ENCODE measurements at places on chromosomes 5 and 9.

DNA sequence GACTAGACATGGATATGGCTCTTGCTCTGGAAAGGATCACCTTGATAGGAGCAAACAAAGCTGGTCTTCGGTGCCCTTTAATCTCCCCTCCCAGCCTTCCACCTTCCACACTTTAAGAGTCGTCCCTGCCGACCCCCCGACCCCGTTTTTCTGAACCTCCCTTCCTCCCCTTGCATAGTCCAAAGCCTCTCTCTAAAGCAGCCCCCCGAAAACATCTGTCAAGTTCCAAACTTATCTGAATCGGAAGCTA lies 423 bp upstream of the NUP214 start:
- no peak for DNase-seq

- DNase-seq = no peak
These were observed 141.4 kb downstream of the MED10 start for GRCh38 chr5:6236858-6237481.

- no peak for DNase-seq
These were observed 22.1 kb downstream of the TRMO start for GRCh38 chr9:97900103-97900737.

- DNase-seq = no peak
These were observed 17.6 kb upstream of the SLIT3 start for GRCh38 chr5:169318556-169318955.

GRCh38 chr5:73789851-73790281 lies 163.9 kb downstream of the ARHGEF28 start:
- no peak for DNase-seq

DNA sequence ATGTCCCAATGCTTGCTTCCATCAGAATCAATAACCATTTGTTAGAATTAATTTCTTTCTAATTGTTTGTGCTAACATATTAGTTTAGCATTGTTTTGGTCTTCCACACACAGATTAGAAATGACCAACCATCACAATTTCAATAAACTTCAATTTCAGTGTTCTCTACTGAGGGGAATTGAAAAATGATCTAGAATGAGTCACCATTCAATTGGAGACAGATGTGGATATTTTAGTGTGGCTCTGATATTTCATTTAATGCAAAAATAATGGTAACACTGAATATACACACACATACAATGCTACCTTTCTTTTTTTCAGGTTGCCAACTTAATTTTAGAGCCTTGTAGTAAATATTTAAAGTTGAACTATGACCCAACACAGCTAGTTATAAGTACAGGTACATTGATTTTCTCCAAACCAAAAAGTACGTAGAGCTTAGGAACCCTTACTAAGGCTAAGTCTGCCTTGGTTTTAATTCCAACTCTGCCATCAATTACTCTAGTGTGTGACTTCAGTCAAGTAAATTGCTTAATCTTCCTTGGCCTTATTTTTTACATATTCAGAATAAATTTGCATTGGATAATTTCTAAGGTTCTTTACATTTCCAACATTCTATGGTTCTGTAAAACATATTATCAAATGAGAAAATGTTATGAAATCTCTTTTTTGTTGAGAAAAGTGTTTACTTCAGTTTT lies 143.9 kb downstream of the DMRTA1 start:
- no peak for DNase-seq

DNA sequence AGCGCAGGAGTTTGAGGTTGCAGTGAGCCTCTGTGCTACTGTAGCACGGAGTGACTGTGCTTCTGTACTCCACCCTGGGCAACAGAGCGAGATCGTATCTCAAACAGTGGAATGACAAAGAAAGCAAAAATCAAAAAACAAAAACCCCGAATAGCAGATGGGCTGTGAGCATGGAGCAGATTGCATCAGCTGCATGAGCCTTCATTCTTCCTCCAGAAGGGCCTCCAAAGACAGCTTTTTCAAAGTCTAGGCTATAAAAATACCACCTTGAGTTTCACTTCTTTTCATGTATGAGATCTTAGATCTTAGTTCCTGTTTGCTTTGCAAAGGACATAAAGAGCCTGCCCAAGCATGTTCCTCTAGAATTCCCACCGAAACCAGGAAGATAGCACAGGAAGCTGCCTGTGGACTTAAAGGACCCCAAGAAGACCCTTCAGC lies 15.0 kb upstream of the HSPB3 start:
- DNase-seq = no peak

GRCh38 chr5:43638107-43638506 lies 35.1 kb downstream of the NNT start:
- DNase-seq = no peak

GRCh38 chr9:110284211-110284844 lies 28.0 kb upstream of the TXN start:
- no peak for DNase-seq

GRCh38 chr9:94625835-94626234 lies 13.5 kb downstream of the FBP1 start:
- DNase-seq = no peak

GRCh38 chr5:66041627-66042026 lies 102.5 kb upstream of the SREK1 start:
- no peak for DNase-seq

DNA sequence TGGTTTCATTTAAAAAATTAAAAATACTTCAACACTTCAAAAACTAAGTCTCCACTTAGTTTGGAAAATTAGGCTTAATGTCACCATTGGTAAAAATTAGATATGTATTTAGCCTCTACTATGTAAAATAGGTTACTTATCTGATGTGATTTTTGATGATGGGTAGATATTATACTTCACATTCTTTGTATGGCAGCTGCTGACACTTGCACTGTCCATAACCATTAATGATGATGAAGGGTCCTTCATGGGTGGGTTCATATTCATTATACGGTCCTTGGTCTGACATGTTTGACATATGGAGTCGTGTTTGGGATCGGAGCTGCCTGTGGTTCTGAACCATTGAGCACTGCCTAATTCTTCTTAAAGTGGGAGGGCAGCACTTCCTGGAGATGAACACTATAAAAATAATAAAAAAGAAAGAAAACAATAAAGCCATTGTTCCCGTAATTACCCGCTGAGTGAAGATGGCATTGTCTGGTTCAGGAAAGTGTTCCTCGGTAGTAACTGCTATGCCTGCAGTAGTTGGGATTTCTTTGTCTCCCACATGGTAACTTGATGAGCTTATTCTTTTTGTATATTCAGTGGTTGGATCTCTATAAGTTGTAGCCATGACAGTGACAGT lies 2.2 kb downstream of the LRRTM2 start:
- peak; percentile 51 for DNase-seq

DNA sequence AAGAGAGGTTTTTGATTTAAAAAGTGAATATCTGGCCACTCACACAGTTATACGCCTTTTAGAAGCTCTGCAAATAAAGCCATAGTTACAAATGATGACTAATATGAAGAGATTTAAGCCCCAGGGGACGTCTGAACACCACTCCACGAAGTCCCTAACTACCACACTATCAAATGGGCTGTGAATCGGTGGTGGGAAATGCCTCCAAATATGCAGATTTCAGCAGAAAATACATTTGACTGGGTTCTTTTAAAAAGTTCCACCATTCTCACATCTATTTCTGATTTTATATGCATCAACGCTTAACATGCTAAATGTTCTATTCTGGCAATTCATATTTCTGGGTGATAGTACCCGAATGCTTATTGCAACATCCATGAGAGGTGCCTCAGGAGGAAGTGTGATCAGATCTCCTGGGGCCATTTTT lies 22.5 kb downstream of the TICAM2 start:
- DNase-seq = no peak

DNA sequence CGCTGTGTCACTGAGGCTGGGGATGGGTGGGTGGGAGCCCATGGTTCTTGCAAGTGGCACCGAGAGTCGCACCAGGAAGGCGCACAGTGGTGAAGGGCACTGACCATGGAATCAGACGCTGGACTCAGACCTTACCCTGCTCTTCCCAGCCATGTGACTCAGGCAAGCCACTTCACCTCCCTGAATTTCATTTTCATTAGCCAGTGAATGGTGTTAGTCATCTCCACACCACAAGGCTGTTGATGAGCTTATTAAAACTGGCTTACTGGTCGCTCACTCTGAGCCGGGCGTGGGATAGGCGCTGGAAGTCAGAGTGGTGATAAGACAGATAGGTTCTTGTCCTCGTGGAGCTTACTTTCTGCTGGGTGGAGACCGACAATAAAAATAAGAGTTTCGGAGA lies 25.1 kb downstream of the FGF18 start:
- peak; percentile 28 for DNase-seq

DNA sequence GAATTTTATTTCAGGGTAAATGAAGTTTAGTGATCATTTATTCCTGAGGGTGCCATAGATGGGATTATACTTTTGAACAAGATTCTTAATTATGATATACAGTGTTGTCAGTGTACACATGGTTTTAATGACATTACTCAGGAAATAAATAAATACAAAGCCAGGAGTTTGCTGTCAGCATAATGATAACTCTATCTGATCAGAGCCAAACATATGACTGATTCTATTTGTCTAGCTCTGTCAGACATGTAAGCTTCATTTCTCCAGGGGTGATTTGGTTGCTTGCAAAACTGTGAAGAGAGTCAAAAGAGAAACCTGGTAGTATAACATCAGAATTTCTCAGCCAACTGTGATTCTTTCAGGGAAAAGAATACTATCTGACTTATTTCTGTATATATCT lies 1425.8 kb upstream of the C9orf72 start:
- no peak for DNase-seq

DNA sequence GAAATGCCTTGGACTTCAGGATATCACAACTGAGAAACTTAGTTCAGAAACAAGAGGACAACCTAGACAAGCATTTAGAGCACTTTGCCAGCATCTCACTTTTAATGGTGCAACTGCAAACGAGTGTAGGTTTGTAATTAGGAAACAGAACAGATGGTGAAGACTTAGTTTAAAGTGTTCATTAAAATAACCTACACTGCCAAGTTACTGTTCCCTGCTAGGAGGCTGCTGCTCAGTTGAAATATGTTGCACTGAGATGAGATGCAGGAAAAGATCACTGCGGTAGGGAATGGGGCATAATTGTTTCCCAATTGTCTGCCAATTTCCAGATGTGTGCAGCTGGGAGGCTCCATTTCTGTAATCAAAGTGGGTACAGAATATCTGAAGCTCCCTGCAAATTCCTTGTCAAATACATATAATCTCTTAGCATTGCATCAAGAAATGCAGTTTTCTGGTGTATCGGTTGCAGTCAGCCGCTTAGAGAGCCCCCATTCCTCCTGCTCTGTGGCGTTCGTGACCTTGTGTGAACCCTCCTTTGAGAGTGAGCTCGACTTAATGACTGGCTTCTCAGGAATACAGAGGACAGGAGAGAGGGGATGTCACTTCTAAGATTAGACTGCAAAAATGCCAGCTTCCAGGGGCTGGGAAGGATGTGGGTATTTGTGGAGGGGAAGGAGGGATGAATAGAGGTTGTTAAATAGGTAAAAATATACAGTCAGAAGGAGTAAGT lies 448.9 kb downstream of the MED10 start:
- no peak for DNase-seq

DNA sequence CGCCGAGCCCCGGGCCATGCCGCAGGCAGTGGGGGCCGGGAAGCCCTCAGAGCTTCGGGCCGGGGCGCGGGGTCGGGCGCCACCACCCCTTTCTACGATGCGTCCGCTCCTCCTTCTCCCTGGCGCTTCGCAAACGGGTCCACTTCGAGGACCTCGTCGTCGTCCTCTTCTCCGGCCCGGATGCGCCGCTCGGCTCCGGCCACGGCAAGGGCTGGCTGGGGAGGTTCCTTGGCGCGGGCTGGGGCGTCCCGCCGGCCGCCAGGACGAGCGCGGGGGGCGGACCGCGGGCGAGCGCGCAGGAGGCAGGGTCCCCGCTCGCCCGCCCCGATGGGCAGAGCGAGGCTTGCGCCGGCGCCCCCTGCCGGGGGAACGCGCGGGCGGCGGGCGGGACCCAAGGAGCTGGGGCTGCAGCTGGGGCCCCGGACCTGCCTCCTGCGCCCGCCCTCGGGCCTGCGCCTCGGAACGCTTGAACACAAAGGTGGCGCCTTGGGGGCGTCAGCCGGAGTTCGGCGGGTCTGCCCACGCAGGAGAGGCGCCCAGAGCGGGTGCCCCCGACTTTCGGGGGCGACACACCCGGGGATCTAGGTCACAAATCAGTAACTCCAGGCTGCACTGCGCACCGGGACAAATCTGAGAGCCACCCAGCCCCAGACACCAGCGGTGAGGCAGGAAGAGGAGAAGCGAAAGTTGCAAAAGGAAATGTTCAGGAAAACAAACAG lies at the start of gene ROR2:
Gene ROR2 (minus strand): TSS at position 283 of the 719 bp plus-strand sequence.
- peak; percentile 53 for DNase-seq

DNA sequence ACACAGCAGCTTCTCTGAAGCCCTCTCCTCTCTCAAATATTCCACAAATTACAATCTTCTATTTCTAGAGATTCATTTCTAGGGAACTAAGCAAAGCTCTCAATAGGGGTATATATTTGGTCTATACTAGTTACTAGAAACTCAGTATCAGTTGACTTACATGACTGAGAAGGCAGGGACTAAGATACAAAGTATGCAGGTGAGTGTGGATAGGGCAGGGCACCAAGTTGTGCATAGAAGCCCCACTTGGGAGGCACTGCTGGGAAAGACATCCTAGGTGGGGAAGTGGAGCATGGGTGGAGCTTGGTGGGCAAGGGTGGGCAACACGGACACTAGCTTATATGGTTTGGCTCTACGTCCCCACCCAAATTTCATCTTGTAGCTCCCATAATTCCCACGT lies 148.1 kb upstream of the RASA1 start:
- no peak for DNase-seq

GRCh38 chr5:28132151-28132550 lies 1093.8 kb upstream of the CDH9 start:
- DNase-seq = no peak

- peak; percentile 16 for DNase-seq
These were observed 923 bp downstream of the RECK start for GRCh38 chr9:36037549-36038122.

GRCh38 chr5:178309271-178310013 lies 76.8 kb upstream of the PHYKPL start:
- no peak for DNase-seq

DNA sequence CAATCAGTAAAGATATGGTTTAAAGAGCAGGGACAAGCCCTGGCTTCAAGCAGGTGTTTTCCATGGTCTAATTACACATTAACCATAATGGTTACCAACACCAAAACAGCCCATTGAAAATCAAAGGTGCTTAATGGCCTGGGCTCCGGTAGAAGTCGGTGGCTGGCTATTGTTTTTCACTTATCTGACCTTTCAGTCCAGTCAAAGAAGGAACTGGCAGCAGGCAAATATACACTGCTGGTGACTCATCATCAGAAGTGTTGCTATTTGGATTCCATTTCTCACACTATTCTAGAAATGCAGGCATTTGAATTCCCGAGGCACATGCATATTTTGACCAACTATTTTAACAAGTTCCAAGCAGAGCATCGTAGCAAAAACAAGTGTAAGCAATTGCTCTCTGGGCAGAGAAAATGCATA lies 26.3 kb upstream of the GABRP start:
- peak; percentile 84 for DNase-seq

- no peak for DNase-seq
These were observed 123.5 kb downstream of the RASEF start for GRCh38 chr9:82939451-82939850.

- DNase-seq = peak; percentile 1
These were observed 256.9 kb downstream of the DMAC1 start for GRCh38 chr9:7542693-7543092.

GRCh38 chr9:15915711-15916110 lies 362.9 kb downstream of the CCDC171 start:
- DNase-seq = no peak
